ENCODE measurements at places on chromosomes 16 and 17. TPM values are rescaled to one million over a fixed set of nuclear protein-coding genes. Genes with fewer than 3 reads are reported as not detected.

DNA sequence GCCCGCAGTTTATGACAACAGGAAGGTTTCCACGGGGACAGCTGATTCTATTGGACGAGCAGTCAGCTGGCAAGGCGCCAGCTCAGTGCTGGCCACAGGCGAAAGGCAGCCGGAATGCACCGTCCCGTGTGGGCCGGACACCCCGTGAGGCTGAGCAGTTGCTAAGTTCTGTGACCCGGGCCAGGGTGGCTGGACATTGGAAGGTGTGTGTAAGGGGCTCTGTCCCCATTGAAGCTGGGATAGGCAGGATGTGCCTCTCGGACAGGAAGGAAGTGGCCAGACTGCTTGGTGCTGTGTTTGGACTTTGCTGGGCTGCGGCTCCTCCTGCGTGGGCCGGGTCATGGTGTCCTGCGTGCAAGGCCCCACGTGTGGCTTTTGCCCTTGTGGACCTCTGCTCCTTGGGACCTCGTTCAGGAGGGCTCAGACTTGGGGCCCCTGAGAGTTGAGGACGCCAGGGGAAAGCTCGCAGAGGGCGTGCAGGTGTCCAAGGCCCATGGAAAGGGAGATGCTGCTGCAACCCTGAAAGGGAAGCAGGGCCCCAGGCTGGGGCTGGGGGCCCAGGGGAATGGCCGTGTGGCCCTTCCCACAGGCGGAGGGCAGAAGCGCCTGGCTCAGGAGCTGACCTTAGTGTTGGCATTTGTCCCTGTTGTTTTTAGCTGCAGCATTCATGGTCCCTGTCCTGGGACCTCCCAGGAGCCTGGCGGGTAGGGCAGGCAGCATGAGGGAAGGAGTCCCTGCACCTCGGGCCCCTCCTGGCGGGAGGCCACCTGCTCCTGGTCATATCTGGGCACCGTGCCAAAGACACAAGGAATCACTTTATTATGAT is 10.0 kb downstream of the BAIAP2 start:
- DNase-seq: peak; percentile 91

DNA sequence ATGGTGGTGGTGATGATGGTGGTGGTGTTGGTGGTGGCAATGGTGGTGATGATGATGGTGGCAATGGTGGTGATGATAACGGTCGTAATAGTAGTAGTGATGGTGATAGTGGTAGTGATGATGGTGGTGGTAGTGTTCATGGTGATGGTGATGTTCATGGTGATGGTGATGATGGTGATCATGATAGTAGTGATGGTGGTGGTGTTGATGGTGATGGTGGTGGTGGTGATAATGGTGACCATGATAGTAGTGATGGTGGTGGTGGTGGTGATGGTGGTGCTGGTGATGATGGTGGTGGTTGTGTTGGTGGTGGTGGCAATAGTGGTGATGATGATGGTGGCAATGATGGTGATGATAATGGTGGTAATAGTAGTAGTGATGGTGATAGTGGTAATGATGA is 68.0 kb downstream of the SOX9 start:
- no peak for DNase-seq

- no peak for DNase-seq
These were observed 2.1 kb downstream of the NHERF1 start for GRCh38 chr17:74750327-74751069.

DNA sequence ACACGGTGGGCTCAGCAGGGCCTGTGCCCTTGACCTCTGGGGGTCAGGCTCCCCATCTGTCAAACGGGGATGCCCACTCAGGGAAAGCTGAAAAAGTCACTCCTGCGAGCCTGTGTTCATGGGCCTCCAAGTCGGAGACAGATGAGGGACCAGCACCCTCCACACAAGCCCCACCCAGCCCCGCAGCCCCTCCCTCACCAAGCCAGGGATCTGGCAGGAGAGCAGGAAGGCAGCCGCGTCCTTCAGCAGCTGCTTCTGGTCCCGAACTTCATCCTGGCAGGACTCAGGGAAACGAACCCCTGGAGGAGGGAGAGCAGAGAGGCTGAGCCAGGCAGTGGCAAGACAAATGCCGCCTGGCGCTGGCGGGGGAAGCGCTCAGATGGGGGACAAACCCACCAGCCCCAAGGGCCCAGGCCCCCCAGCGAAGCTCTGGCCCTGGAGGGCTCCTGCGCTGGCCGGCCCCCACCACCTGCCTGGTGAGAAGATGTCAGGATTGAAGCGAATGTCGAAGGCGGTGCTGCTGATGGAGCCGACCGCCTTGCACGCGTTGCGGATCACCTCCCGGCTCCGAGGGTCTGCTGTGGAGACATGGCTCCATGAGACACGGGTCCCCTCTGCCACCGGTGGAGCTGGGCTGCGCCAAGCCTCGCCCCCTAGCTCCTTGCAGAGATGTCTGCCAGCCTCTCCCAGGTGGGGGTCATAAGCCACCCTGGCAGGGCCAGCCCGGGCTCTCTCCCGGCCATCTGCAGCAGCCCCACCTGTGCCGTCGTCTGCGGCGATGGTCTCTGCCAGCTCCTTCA is 15.4 kb downstream of the CLUH start:
- DNase-seq: no peak

DNA sequence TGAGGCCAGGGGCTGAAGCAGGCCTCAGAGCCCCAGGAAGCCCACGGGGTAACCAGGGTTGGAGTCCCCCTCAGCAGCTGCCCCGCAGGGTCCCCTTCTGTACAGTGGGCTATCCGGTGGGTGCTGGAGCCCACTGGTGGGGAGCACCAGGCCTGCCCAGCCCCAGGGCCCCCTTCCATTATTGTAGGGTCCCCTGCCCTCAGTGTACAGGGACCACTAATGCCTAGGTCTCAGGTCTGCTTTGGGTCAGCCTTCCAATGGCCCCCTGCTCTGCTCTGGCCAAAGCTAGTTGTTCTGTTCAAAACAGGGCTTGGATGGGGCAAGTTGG is 1.1 kb downstream of the ADAM11 start:
- no peak for DNase-seq

DNA sequence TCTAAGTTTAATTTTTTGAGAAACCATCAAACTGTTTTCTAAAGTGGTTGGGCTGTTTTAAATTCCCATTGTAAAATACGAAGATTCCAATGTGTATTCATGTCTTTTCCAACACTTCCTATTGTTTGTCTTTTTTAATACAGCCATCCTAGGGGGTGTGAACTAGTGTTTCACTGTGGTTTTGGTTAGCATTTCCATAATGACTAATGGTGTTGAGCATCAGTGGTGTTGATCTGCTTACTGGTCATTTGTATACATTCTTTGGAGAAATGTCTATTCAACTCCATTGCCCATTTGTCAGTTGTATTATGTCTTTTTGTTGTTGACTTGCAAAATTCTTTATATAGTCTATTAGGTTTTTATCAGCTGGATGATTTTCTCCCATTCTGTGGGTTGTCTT is 239.2 kb upstream of the AXIN2 start:
- no peak for DNase-seq

- DNase-seq: no peak
These were observed 911 bp upstream of the NACA2 start for GRCh38 chr17:61591930-61592329.

DNA sequence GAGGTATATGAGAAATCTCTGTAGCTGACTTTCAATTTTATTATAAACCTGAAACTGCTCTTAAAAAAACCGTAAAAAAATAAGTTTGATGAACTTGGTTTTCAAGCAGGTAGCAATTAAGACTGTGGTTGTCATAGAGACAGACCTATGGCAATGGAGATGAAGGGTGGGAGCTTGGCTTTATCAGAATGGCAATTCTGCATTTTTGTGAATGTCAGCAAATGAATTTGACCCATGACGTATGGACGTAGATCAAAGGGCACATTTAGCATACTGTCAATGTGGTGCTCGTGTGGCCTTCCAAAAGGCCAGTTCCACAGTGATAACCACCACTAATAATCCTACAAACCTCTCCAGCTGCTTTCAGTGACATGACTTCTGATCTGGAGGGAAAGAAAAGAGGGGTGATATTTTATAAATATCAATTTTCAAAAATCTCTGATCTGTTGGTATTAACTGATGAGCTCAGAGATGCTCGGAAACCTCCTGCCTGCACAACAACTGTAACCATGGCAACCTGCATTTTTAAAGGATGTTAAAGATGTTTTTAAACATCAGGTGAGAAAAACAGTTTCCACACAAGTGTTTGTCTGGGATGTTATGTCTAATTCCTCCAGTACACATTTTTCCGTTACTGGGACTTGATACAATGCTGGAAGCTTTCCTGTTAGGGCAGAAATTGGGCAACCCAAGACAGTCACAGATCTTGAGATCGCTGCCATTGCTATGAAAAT is 533.7 kb downstream of the CDH13 start:
- no peak for DNase-seq

DNA sequence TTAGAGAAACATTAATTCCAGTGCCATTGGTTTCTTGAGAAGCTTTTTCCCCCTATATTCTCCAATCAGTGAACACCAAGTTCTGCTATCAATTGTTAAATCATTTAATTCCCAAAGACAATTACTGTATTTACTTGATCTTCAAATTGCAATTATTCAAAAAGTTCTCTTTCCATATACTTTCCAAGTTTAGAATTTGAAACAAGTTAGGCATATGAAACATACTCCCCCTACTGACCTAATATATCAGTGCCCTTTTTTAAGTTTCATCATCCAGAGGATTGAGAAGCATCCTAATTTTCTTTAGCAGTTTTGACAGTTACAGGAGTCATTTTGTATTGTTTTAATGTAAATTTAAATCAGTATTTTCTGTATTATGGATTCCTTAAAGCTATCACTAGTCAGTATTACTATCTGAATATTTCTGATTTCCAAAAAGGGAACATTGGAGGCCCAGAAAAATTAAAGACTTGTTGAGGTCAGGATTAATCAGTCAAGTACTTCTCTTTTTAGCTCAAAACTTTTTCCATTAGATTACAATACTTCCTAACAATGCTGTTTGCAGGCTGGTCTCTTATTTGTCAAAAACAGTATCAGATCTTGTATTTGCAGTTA is 16.3 kb downstream of the MEIOC start:
- no peak for DNase-seq

- DNase-seq: no peak
These were observed 12.5 kb downstream of the CARD14 start for GRCh38 chr17:80182118-80182844.

DNA sequence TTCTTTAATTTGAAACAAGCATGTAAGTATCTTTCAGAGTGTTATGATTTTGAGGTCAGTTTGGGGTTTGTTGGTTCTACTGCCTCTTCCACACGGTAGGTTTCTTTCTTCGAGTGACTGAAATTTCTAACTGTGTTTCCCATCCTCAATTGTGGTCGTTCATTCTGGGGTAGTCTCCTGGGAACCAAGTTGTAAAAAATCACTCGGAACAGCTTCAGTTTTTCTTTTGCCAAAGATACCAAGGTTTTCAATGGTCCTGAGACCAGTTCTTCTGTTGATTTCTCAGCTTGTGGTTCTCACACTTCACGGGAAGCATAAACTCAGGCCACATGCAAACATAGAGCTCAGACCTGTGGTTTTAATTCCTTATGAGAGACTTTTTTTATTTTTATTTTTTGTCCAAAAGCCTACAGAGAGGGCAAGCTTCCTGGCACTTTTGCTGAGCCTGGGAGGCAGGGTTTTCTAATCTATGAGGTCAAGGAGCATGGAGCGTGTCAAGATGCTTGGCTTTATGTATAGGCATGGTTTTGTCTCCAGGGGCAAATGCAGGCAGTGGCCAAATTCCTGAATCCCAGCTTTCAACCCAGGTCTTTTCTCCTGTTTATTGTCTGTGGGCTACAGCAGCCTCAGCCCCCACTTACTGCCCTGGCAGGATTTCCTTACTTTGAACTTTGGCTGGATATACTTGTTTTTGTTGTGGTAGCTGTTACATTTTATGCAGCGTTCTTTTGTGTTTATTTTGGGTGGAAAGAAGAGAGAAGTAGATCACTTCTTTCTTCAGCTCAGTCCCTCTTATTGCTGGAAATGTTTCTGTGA is 32.9 kb downstream of the HS3ST3A1 start:
- DNase-seq: no peak

DNA sequence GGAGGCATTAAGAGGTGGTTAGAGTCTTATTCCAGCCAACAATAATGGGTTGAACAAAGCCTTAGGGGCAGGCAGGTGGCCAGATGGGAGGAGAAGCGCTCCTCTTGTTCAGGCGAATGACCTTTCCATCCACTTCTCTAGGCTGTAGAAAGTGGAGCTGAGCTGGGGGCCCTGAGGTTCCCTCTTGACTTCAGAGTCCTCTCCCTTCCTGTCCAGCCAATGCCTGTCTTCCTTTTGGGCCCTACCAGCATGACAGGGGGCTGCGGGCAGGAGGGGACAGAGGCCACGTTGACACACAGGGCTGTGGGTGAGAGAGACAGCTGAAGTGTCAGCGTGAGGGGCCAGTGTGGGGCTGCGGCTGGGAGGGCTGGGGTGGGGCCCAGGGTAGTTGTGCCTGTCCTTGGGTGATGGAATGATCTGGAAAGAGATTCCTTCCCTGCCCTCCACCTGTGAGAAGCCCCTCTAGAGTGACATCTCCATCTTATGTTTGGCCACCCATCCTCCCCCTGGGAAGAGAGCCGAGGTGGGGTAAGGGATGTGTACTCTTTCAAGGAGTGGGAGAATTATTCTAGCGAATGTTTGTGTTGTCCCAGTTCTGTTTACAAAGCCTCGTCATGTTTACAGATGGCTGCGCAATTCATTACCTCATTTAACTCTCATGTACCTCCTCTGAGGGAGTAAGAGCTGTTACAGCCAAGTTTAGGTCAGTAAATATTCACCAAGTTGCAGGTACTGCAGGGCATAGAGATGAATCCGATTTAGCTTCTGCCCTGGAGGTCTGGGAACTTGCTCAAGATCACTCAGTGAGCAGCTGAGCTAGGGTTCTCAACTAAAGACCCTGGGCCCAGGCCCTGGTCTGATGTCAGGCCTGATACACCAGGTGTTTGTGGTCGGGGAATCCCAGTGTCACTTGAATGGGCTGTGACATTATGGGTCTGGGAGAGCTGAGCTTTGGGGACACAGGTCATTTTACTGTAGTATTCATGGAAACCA is 3.3 kb downstream of the ERBB2 start:
- no peak for DNase-seq

DNA sequence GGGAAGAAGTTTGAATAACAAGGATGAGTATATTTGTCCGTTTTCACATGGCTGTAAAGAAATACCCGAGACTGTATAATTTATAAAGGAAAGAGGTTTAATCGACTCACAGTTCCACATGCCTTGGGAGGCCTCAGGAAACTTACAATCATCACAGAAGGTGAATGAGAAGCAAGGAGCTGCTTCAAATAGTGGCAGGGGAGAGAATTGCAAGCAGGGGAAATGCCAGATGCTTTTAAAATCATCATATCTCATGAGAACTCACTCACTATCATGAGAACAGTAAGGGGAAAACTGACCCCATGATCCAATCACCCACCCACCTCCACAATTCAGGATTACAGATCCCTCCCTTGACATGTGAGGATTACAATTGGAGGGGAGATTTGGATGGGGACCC is 212.8 kb upstream of the CDH8 start:
- no peak for DNase-seq

TP53TG3F gene
- polyA plus RNA-seq: not detected

NPIPA2 gene
- 12.0 TPM for polyA plus RNA-seq

KRT9 gene
- not detected for polyA plus RNA-seq

CCDC154 gene
- 2.3 TPM for polyA plus RNA-seq

AXIN2 gene
- 20.3 TPM for polyA plus RNA-seq

CD300C gene
- polyA plus RNA-seq: 0.56 TPM

ITGB4 gene
- polyA plus RNA-seq: 12.5 TPM

NPB gene
- polyA plus RNA-seq: 0.76 TPM
